SK-N-MC (cell line): ENCODE measurements at places on chromosomes 1 and 21.

DNA sequence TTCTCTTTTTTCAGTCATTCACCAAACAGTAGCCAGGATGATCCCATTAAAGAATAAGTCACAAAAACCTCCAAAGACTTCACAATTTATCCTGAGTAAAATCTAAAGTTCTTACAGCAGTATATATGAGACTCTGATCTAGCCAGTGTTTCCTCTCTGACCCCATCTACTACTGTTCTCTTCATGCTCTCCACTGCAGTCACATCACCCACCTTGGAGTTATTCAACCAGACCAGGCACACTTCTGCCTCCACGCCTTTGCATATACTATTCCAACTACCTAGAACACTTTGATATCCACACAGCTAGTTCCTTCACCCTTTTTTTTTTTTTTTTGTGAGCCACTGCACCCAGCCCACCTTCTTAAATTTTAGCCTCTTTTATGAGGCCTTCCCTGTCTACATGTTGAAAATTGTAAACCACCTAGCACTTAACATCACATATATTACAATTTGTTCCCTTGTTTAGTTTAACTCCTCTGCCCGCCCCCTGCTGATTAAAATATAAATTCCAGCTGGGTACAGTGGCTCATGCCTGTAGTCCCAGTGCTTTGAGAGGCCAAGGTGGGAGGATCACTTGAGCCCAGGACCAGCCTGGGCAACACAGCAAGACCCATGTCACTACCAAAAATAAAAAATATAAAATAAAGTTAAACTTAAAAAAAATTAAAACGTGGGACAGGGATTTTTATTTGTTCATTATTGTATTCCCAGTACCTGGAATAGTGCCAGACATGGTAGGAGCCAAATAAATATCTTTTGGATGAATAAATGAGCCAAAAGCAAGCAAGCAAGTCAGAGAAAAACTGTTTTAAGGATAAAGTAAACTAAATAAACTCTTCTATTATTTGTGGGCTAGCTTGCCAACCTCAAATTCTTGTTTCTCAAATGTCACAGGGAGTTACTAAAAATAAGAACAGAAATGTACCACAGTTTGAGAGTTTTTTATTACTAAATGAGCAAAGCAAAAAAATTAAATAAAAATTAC is 35.2 kb upstream of the MUTYH start:
- no peak for DNase-seq

- DNase-seq, result no peak
Observed at GRCh38 chr1:200512191-200512590, 102.4 kb upstream of the ZNF281 start.

GRCh38 chr21:27258742-27259448 is 292.0 kb upstream of the ADAMTS5 start:
- no peak for DNase-seq

DNA sequence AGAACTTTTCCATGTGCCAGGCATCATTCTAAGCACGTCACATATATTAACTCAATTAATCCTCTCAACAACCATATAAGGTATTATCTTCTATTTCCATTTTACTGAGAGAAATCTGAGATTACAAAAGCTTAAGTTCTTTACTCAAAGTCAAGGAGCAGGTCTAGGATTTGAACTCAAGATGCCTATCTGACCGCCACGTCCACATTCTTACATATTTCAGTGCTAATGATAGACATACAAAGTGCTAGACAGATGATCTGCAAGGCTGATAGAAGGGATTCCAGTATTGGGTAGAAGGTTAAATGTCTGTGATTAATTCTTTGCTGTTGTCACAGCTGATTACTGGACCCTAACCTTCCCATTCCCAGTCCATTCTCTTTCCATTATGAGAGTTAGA is 4.4 kb downstream of the ATP5PB start:
- DNase-seq, result no peak

DNA sequence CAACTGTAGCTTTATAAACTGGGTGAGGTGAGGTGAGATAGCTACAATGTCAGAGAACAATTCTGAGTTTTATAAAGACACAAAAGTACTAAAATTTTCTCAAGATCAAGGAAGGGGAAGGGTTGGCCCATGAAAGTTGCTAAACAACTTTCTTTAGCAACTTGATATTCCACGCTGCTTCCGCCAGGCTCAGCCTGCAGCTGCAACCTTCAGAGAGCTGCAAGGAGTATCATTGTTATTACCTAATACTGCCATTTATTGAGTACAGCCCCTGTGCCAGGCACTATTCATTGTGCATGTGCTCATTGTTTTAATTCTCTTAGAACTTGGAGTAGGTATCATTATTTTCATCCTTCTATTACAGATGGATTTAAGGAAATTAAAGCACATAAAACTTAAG is 34.1 kb upstream of the SUCO start:
- no peak for DNase-seq

GRCh38 chr1:209076688-209077087 is 506.8 kb upstream of the CAMK1G start:
- DNase-seq, result no peak

- DNase-seq, result no peak
Observed at GRCh38 chr1:208243527-208243966, 637 bp downstream of the PLXNA2 start.

DNA sequence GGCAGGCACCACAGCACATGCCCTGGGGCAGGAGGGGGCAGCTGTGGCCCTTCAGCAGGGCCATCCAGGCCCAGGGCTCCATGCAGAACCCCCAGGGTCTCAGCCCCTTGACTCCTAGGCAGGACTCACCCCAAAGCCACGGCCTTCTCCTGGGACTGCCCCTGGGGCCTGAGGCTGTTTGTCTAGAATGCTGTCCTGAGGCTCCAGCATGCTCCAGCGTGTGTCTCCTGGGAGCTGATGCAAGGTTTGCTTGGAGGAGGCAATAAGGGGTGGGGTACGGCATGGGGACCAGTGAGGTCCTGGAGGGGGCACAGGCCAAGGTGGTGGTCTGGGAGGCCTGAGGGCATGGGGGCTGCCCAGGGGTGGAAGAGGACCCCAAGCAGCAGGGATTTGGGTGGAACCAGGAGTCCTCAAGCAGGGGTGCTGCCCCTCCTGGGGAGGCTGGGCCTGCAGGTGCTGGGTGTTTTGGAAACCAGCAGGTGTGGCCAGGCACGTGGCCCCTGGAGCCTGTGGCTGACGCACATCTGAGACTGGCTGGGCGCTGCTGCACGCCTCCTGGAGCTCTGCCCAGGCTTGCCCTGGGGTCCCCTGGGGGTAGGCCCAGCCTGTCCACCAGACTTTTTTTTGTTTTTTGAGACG is 7.8 kb upstream of the CALML6 start:
- DNase-seq, result no peak

DNA sequence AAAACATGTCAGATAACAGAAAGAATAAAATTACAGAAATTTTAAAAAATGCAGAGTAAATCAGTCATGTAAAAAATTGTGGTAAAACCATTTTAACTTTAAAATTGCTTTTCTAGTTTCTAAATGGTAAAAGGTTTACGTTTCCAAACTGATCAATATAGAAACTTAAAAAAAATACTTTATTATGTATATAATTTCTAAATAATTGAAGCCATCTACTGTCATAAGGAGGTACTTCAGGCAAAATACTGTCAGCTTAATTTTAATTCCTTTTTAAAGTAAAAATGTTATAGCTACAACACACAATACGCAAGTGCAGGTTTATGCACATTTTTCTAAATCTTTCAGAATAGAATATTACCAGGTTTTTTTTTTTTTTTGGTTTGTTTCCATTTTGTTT is 159.9 kb downstream of the HFM1 start:
- DNase-seq, result no peak
